ENCODE measurements at places on chromosomes 5 and 9.

- DNase-seq = no peak
Measured at GRCh38 chr5:52943285-52943684, 45.9 kb upstream of the ITGA2 start.

GRCh38 chr9:105646879-105647594 lies 15.2 kb upstream of the TAL2 start:
- DNase-seq = no peak

GRCh38 chr5:171420431-171421241 lies 1.2 kb downstream of the FGF18 start:
- no peak for DNase-seq

- no peak for DNase-seq
Measured at GRCh38 chr9:749716-750115, 91.8 kb upstream of the DMRT1 start.

DNA sequence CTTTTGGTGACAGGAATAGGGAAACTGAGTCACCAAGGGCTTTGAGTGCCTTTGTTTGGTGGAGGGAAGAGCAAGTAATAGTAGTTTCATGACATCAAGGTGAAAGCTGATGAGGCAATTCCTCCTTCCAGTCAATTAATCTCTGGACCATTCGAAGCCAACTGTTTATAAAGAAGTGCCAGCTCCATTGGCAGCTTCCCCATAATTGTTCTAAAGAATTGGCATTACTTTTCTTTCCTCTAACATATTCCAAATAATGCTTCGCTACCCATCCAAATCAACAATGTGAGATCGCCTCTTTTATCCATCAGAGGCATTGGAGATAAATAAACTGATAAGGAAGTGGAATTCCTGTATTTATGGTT lies 132.4 kb downstream of the NPR3 start:
- no peak for DNase-seq

- no peak for DNase-seq
Measured at GRCh38 chr9:6426117-6426516, 13.1 kb downstream of the UHRF2 start.

DNA sequence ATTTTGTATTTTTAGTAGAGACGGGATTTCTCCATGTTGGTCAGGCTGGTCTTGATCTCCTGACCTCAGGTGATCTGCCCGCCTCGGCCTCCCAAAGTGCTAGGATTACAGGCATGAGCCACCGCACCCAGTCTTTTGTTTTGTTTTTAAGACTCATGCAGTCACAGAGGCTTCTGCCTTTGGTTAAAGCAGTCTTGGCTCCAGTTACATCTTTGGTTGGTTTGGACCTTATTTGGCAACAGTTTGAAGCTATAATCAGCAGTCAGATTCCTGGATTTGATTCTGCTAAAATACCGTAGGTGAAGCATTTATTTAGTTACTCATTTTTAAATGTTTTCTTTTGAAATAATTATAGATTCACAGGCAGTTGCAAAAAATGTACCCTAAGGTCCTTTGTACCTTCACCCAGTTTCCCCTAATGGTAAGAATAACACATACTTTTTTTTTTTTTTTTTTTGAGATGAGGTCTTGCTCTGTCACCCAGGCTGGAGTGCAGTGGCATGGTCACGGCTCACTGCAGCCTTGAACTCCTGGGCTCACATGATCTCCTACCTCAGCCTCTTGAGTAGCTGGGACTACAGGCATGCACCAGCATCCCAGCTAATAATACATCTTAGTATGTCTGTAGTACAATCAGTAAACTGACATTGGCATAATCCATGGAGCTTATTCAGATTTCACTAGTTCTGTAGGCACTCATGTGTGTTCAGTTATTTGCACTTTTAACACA lies 15.7 kb downstream of the USP20 start:
- no peak for DNase-seq

DNA sequence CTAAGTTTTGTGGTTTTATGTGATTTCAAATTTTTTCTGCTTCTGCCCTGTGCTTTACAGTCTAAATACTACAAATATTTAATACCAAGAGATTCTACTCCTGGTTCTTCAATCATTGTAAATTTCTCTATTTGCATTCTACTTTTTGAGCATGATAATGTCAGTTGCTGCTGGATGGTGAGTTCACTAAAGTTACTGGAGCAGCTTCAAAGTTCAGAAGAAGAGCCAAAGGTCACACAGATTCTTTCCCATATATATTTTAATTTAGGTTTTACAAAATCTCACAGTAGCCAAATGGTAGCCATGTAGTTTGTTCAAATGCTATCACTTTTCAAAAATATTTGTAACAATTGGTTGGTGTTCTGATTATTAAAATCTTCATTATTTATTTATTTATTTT lies 378.7 kb downstream of the TMEM232 start:
- no peak for DNase-seq

DNA sequence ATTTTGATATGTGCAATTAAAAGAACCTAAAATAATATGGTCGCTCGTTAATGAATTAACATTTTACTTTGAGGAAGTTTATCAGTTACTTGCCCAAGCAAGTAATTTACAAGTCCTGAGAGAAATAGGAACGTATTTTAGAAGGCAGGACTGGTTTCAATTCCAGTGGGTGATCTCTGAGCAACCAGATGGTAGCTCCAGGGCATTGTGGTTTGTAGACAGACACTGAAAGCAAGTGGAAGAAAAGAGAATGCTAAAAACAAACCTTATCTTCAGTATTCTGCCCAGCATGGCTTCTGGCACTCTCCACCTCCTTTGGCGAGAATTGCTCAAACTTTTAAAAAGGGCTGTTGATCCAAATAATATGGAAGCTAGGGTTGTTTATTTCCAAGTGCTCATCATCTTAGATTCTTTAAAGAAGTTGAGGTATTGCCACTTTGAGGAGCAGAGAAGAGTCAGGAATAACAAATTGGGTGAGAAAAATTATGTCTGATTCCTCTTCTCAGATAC lies 31.8 kb upstream of the ERAP2 start:
- DNase-seq = no peak

- DNase-seq = no peak
Measured at GRCh38 chr9:126883636-126884035, 23.2 kb downstream of the ZBTB34 start.

- DNase-seq = no peak
Measured at GRCh38 chr5:81530919-81531318, 137.0 kb upstream of the ACOT12 start.

DNA sequence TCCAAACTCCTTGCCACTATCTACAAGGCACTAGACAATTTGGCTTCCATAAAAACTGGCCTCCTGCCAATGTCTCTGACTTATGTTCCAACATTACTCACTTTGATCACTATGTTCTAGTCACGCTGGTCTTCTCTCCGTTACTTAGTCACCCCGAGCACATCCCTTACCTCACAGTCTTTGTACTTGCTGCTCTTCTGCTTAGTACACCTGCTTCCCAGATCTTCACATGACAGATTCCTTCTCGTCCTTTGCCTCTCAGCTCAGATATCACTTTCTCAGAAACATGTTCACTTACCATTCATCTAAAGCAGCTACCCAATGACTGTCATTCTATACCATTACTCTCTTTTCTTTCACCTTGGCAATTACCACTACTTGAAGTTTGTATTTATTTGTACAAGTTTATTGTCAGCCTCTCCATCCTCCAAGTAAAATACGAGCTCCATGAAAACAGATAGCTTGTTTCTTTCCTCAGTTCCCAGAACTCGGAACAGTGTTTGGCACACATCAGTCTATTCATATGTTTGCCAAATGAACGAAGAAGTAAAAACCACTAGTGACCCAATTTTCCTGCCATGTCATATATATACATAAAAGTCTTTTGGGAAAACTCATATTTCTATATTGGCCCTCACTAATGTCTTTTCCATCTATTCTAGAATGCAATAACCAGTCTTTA lies 5.9 kb upstream of the SLC22A5 start:
- DNase-seq = no peak

DNA sequence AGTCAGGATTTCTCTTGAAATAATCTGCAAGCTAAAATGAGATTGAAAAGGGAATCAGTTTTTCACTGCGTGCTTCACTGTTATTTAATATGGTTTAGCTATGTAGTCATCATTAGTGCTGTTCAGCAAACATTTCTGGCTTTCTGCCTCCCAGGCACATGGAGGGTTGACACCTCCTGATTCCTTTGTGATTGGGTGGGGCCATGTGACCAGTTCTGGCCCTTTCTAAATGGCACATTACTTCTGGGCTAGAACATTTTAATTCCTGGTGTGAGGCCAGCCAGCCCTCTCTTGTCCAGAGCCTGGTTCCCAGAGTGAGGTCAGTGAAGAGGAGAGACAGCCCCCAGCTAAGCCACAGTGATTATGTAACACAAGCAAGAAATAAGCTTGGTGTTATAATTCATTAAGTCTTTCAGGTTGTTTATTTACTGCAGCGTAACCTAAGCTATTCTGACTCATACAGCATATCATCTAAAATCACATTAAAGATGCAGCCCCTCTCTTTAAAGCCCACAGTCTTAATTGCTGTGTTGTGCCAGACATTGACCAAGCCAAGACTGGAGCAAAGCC lies 17.4 kb upstream of the ARSI start:
- DNase-seq = no peak

DNA sequence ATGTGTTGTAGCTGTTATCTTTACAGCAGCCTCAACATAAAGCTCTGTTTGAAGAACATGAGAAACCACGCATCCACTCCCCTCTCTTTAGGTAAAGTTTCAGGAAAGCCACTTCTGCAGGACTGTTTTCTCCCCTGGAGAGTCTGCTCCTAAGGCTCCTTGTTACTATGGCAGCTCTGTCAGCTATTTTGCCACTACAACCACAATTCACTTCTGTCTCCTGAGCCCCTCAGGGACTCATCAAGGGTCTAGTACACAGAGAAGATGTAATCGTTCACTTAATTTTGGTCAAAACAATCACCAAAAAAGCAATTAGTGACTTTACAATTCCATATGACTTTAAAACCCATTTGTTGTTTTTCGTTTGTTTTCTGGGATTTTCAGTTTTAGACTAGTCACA lies 157.7 kb downstream of the FBN2 start:
- no peak for DNase-seq

DNA sequence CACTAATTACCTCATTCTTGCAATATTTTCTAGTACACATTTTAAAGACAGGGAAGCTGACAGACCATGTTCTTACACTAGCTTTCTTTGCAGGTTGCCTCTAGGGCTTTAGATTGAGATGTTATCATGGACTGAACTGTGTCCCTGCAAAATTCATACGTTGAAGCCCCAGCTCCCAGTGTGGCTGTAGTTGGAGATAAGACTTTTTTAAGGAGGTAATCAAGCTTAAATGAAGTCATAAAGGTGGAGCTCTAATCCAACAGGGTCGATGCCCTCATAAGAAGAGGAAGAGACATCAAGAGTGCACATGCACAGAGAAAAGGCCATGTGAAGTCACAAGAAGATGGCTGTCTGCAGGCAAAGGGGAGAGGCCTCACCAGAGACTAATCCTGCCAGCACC lies 471.2 kb upstream of the ACTBL2 start:
- no peak for DNase-seq

GRCh38 chr9:120521101-120521500 lies 58.9 kb downstream of the CDK5RAP2 start:
- no peak for DNase-seq

DNA sequence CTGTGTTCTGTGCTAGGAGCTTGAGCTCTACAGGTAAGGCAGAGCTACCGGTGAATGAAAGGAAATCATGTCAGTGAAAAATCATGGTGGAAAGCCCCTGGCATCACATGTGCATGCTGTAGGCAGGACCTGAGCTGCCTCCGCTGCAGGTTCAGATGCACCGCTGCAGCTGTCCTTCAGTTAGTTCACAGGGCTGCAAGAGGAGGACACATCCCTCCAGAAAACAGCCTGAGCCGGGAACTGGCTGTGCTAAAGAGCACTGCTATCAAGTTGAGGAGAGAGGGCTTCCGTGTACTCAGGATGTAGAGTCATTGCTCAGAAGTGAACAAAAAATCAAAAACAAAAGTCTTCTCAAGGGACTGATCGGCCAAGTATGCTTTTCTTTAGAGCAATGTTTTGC lies 138.6 kb downstream of the ERCC6L2 start:
- no peak for DNase-seq

GRCh38 chr5:146051678-146052077 lies 53.7 kb downstream of the PLAC8L1 start:
- no peak for DNase-seq
